GM19239 (cell line): ENCODE measurements at places on chromosomes 6 and 20.

DNA sequence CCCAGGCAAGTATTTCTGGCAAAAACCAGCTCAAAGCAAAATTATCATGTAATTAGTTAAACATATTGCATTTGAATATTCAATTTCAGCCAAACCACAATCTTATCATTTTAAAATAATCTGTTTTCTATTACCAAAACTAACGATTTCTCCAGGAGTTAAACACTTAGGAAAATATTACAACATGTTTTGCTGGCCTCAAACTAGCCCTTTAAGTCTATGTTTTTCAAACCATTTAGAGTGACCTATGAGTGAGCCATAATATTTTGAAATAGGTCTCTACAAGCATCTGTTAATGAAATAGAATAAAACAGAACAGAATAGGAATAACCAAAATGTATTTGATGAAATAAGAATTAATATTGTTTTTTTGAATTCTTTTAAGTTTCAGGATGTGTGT lies 370.9 kb downstream of the COL12A1 start:
- no peak for DNase-seq

- no peak for DNase-seq
These were observed 70.7 kb downstream of the GFRAL start for GRCh38 chr6:55397986-55398385.

GRCh38 chr6:10643201-10643651 lies 51.2 kb downstream of the C6orf52 start:
- no peak for DNase-seq

DNA sequence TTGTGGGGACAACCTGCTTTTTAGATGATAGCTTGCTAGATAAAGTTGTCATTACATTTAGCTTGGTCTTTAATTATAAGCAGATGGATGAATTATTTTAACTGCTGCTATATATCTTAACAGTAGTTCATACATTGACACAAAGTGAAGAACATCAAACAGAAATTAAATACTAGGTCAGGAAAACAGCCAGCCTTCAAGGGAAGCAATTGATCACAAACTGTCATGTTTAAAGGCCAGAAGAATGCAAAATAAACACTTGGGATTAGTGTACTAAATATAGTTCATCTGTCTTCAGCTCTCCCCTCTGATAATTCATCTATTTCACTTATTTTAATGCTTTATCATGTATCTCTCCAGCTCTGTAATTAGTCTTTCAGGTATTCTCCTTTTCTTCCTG lies 225.1 kb upstream of the FERMT1 start:
- DNase-seq: no peak

DNA sequence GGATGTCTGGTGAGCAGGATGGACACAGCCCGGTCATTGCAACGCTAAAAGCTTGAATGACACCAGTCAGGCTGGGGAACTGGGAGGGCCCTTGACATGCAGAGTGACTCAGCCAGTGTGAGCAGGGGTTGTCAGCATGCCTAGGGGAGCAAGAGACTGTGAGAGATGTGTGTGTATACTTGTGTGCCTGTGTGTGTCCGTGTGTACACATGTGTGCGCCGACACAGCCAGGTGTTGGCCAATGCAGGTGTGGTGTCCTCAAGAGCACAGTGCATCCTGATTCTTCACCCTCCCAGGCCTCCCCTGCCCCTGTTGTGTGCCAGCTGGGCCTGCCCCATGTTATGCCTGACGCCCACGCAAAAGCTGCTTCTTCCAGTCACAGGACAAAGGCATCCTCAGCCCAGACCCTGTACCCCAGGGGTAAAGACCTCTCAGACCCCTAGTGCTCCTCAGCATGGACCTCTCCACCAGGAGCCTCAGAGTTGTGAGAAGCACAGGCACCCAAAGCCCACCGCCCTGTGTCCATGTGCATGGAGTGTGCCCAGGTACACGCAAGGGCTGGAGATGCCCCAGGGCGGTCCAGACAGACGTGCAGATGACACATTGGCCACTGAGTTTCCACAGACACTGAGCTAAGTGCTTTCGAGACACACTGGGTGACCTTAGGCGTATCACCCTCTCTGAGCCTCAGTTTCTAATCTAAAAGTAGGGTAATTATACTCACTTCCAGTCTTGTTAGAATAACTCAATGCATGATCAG lies 16.6 kb downstream of the NRSN2 start:
- DNase-seq: no peak

DNA sequence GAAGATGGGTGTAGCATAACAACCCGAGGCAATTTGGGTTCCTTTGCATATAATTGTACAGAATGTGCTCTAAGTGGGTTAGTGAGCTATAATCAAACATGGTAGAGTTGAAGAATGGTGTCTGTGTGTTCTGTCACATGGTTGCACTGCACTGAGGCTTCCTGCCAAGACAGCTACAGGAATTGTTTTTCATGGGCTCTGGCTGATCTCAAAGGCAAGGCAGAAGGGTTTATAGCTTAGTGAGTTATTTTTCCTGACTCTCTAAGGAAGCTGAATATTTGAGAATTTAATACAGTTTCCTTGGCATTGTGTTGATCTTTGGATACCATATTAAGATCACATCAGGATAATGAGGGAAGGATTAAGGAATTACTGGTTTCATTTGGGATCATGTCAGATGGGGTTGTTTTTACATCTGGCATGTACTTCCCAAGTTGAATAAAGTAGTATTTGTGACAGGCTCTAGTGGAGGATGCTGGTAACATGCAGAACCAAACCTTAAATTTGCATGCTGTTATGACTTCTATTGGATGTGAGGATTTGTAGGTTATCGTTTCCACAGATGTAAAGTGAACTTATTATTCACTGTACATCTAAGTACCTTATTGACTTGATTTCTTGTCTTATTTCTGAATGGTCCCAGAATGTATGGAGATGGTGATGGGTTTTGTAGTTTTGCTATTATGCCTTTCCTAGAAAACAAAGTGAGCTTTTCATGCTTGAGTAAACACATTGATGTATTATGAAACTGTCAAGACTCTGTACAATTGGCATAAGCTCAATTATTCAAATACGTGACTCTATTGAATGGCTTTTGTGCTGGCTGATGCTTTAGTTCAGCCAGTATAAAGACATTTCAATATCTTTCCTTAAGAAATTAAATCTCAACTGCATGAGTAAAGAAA lies 43.3 kb downstream of the LRRC1 start:
- DNase-seq: no peak

DNA sequence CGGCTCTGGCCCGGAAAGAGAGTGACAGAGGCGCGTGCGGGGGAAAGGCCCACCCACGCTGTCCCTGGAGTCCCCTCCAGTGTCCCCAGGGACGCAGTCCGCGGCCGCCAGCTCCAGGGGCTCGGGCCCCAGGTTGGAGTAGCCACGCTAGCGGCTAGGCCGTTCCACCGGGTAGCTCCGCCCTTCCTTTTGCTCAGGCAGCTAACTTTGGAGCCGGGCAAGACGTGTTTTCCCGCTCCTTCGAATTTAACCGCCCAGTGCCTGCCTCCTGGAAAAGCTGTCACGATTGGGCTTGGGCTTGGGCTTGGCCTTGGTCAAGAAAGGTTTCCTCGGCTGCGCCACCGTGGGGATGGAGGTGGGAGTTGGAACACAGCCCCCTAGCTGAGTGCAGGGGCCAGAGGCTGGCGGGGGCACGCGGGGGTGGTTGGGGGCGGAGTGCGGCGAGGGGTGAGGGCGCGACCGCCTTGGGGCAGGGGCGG lies 4.7 kb downstream of the LINC00237 start:
- no peak for DNase-seq

GRCh38 chr20:62736407-62737071 lies 27.9 kb downstream of the NTSR1 start:
- no peak for DNase-seq

DNA sequence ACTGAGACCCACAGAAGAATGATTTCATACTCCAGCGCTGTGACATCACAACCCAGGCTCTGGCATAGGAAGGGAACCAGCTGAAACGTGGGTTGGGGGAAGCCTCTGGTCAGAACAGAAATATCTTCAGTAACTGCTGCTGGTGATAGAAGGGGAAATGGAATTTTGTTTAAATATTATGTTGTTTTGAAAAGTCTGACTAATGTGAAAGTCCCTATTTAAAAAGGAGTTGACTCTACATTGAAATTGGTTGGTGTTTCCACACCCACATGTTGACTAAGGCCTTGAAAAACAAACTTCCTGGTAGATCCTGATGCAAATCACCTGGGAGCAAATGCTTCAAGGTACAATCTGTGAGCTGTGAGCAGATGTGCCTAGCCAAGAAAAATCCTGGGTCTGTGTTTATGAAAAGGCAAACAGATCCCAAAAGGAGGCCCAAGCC lies 24.5 kb upstream of the TCP11 start:
- no peak for DNase-seq

DNA sequence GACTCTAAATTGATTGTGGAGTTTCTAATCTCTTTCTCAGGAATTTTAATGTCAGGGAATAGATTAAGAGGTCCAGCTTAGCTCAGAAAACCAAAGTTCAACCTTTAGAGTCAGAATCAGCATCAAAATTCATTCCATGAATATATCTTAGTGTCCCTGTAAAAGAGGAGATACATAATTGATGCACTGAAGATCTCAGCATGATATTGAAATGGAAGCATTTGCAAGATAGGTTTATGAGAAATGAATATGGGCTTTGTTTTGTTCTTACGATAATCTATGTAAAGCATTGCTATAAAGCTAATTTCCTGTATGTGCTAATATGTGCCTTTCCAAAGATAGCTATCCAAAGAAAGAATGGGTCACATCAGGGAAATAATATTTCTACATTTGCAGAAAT lies 404.5 kb upstream of the HSF2 start:
- no peak for DNase-seq

- DNase-seq: no peak
These were observed 4.3 kb upstream of the RPP21 start for GRCh38 chr6:30340589-30341054.

DNA sequence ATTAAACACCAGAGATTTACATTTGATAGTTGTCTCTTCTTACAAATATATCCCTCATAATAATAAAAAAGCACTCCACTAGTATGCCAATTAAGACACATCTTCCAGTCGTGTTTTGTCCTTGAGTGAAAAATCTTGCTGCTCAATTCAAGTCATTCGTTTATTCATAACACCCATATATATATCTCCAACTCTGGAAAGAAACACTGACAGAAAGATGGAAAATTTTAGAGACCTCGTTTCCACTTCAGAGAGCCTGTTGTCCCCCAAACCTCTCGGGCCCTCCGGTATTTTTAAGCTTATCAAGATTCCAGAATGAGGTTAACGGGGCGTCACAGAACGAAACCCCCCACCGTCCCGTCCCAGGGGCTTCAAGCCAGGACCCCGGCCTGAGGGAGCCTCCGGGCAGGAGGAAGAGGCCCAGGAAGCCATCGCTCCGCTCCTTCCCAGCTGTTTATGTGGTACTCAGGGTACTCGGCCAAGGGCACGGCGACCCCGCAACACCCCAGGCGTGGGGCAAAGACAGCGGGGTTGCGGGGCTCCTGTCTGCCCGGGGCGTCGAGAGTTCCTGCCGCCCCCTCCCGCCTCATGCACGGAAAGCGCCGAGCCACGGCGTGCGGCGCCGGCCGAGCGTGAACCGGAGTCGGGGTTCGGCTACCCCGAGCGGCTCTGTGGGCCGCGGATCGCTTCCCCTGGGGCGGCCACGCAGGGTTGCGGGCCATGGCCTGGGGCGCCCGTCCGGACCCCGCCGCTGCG lies 623 bp upstream of the SNX9 start:
- peak; percentile 6 for DNase-seq

- DNase-seq: no peak
These were observed 1303.8 kb upstream of the ADGRB3 start for GRCh38 chr6:67331304-67331703.

- no peak for DNase-seq
These were observed 510.5 kb downstream of the HACE1 start for GRCh38 chr6:104349191-104349590.

- peak; percentile 21 for DNase-seq
These were observed 309.3 kb downstream of the PRL start for GRCh38 chr6:21987501-21987957.

DNA sequence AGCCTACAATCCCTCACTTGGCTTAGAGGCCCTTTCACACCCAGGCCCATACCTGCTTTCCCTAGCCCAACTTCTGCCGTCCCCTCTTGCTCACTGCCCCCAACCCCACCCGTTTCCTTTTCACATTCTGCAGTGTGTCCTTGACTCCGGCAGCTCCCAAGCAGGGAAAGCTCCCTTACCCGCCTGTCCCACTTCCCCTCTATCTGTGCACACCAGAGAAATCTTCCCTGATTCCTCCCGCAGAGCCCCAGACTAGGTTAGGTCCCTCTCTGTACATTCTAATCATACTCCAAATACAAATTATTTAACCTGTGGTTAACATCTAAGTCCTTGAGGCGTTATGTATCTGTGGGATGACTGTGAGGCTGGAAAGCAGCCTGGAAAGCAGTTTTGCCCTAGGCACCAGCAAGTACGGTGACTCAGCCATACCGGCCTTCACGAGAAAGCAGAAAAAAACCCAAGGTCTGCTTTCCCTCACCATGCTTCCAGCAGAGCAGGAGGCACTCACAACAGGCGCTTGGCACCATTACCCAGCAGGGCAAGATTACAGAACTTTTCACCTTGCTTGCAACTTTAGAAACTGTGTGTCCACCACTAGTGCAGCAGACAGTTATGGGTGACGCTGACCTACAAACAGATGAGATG lies 22.3 kb downstream of the ELOVL5 start:
- DNase-seq: no peak

GRCh38 chr6:137775720-137776119 lies 91.3 kb upstream of the TNFAIP3 start:
- DNase-seq: no peak

- no peak for DNase-seq
These were observed 24.5 kb upstream of the SMIM29 start for GRCh38 chr6:34273242-34273805.

- no peak for DNase-seq
These were observed 8.6 kb upstream of the FAM83D start for GRCh38 chr20:38917657-38918056.

DNA sequence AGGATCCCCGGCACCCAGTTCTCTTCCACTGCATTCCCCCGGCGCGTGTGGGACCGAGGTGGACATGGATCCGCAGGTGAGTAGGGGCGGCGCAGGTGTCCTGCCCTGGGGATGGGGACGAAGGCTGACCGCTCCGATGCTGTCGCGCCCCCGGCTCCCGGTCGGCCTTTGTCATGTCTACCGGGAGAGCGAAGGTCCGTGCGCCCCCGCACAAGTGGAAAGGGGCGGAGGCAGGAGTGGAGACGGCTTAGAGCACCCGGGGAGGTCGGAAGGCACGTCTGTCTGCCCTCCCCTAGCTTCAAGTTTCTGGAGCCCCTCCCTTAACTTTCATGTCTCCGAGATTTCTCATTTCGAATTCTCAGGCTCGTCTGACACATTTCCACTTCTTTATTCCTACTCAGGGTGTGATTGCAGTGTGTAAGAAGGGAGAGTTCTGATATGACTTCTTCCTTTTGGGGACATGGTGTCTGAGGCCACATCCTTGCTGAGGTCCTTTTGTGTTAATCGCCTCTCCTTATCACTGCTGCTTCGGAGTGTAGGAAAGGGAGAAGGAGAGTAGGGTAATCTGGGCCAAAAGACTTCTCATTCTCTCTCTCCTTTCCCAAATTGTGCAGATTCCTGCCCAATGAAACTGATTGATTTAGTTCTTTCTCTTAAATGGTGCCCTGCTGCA lies 435 bp downstream of the KIFC1 start:
- DNase-seq: no peak
